ENCODE measurements at places on chromosomes 13 and 19.
A peak's percentile ranks its signal among the peaks of the same experiment; 100 is the strongest.

GRCh38 chr19:2083174-2083854 lies 12.8 kb downstream of the MOB3A start:
- no peak for DNase-seq

DNA sequence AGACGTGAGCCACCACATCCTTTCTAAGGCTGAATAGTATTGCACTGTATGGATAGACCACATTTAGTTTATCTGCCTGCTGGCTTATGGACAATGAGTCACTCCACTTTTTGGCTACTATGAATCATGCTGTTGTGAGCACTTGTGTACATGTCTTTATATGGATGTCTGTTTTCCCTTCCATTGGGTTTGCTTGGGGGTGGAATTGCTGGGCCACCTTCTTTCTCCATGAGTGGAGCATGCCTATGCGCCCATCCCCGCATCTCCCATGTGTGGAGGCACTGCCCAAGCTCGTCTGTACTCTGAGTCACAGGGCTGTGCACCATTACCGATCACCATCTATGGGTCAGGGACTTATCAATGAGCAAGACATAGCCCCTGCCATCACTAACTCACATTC lies 127.2 kb upstream of the GJB6 start:
- peak; percentile 54 for DNase-seq

GRCh38 chr13:45280011-45280410 lies 61.0 kb downstream of the TPT1 start:
- DNase-seq, result no peak

- no peak for DNase-seq
Observed at GRCh38 chr13:66578305-66578704, 651.8 kb downstream of the PCDH9 start.

DNA sequence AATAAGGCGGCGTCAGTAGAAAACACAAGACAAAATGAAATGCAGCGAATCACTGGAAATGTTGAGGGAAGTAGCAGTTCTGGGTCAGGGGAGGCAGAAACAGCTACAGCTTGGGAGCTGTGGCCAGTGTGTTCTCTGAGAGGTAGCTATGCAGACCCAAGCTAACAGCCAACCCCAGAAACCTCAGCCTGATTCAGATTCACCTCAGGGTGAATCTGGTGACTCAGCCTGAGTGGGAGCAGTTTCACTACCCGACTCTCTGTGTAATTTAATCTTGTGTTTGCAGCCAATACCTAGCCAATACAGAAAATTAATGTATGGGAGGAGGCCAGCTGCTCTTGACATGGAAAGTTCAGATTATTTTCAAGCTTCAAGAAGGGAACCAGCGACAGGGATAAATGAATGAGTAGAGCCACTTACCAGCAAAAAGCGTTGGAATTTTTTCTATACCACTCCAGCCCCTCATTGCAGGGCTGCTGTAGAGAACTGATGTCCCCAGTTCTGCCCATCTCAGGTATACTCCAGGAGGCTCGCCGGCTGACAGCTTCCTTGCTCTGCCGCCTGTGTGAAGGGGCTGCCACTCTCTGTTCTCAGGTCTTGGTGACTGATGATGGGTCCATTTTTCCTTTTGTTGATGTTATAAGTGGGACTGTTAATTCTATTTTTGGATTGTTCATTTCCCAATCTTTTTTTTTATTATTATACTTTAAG lies 8.9 kb downstream of the IGFL3 start:
- peak; percentile 80 for DNase-seq

DNA sequence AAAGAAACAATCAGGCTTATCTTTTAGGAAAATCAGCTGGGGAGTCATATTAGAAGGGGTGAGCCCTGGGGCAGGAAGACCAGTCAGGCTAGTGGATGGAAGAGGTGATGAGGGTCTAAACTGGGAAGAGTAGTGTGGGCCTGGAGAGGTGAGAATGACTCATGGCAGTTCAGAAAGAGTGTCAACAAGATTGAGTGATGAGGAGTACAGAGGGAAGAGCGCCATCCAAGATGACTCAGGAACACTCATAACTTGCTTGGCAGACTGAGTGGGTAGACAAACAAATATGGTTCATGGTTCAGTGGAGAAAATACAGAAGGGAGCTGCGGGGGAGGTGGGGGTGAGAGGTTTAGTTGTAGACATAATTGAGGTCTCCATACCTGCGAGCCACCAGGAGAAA lies 17.3 kb upstream of the CLDN10 start:
- peak; percentile 55 for DNase-seq

GRCh38 chr19:51784922-51785690 lies 9.9 kb upstream of the FPR3 start:
- peak; percentile 69 for DNase-seq

DNA sequence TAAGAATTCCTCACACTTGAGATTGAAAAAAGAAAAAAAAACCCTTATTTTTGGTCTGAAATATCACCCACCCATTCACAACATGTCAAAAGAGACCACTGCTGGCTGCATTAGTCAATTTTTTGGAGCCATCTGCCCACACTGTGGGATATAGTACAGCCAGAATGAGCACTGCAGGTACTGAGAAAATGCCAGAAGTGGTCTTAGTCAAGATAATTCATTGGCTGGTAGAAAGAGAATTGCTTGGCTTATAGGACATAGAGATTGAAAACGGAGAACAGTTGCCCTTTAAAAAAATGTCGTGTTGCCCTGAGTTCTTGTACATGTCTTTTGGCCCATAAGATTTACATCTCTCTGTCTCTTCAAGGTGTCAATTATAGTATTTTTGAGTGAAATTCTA lies 1899.5 kb downstream of the OLFM4 start:
- DNase-seq, result no peak

DNA sequence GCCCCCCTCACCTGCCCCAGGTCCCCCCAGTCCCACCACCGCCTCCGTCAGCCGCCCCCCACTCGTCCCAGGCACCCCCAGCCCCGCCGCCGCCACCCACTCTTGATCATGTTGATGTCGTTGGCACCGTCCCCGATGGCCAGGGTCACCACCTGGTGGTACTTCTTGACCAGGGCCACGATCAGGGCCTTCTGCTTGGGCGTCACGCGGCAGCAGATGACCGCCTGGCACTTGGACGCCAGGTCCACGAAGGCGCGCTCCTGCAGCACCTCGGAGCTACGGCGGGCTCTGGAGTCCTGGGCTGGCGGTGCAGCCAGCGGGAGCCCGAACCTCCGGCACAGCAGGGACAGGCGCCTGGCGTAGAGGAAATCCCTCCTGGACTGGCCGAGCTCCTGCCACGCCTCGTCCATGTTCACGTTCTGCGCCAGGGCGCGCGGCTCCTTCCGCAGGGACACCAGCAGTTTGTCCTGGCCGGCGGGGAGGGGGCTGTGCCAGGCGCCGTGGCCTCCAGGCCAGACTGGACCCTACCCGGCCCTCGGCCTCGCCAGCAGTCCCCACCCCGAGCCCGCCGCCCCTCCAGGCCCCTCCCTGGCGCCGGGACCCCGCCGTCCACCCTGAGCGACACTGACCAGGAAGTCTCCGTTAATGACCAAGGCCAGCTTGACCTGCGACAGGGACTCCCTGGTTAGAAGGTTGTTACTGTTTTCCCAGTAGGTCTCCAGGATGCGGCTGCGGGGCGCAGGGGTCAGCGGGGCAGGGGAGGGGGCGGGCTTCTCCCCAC lies 22.6 kb downstream of the ATP8B3 start:
- DNase-seq, result no peak

DNA sequence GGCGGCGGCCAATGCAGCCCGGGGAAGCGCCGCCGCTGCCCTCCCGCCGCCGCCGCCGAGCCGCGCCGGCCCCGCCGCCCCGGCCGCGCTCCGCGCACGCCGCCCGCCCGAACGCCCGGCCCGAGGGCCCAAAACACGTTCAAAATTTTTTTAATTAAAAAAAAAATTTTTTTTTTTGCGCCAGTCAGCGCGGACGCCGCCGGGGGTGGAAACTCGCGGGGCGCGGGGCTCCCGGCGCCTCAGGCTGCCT lies 468 bp downstream of the HMGB1 start:
- no peak for DNase-seq

GRCh38 chr13:24162604-24163003 lies 2.1 kb downstream of the SPATA13 start:
- no peak for DNase-seq

- no peak for DNase-seq
Observed at GRCh38 chr13:66528944-66529576, 701.1 kb downstream of the PCDH9 start.

DNA sequence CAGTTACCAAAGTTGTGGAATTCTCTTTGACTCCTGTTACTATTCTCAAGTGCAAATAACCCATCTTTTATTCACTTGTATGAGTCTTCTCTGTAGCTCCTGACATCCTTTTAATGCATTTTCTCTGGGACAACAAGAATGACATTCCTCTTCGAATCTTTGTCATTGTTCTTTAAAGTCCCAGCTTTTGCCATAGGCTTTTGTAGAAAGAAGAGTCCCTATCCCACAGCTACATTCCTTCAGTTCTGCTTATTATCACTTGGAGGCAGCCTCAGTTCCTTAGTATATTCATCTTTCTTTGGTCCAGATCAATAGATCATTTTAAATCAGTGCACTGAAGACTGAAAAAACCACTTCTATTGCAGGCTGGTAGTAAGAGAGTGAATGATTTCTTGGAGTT lies 560.2 kb downstream of the DACH1 start:
- DNase-seq, result no peak

- peak; percentile 73 for DNase-seq
Observed at GRCh38 chr19:39448271-39448670, 2.9 kb downstream of the SUPT5H start.

DNA sequence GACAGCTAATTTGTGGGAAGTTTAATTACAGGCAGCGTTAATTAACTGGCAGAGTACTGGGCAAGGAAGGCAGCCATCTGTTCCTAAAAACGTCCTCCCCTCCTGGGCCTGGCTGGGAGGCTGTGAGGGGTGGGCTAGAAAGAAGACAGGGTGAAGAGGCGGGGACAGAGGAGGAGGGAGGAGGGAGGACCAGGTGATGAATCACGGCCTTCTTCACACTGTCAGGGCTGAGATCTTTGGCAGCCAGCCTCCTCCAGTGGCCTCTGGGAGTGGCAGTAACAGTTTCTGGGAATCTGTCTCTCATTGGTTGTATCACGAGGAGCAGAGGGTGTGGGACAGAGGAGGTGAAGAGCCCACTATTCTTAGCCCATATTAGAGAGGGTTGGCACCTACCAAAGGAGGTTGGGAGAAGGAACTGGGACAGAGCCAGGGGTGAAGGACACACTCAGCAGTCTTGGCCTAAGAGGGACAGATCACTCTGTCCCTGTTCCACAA lies 9.6 kb upstream of the ZNRF4 start:
- peak; percentile 14 for DNase-seq

GRCh38 chr19:36225219-36225892 lies 10.4 kb downstream of the ZNF146 start:
- peak; percentile 6 for DNase-seq

DNA sequence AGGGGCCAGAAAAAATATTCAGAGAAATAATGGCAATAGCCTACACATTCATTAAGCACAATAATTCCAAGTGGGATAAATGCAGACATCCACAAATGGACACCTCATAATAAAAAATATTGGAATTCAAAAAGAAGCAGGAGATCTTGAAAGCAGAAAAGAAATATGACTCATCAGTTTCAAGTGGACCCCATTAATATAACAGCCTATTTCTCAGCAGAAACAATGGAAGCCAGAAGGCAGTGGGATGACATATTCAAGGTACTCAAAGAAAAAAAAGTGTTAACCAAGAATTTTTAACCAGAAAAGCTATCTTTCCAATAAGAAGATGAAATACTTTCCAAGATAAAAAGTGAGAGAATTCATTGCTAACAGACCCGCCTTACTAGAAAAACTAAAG lies 48.4 kb upstream of the CYP2A13 start:
- DNase-seq, result no peak

DNA sequence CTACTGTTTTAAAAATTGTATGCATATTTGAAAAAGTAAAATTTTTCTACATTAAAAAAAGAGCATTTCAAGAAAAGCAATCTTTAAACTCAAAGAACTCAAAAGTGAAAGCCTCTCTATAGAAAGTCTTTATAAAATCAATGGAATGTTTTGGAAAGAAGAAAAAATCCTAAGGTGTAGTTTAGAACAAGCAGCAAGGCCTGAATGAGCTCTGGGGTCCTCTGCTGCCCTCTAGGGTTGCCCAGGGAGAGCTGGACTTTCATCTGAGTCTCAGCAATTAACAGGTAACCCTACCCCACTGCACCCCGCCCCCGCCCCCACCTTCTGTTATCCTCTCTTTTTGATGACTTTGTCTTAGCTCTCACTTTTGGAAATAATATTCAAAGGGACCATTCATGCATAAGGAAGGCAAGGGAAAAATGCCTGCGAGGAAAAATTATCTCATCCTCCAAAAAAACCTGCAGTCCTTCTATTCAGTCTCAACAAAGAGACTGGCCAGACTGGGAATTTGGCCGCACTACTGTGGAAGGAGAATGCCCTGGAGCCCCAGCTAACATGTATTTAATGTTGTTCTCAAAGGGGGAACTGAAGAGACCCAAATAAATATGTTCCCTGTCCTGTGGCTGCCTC lies 24.1 kb downstream of the SLC25A30 start:
- DNase-seq, result peak; percentile 61

GRCh38 chr19:3515891-3516422 lies 9.8 kb downstream of the FZR1 start:
- no peak for DNase-seq

GRCh38 chr13:94542917-94543316 lies 53.0 kb downstream of the TGDS start:
- no peak for DNase-seq

DNA sequence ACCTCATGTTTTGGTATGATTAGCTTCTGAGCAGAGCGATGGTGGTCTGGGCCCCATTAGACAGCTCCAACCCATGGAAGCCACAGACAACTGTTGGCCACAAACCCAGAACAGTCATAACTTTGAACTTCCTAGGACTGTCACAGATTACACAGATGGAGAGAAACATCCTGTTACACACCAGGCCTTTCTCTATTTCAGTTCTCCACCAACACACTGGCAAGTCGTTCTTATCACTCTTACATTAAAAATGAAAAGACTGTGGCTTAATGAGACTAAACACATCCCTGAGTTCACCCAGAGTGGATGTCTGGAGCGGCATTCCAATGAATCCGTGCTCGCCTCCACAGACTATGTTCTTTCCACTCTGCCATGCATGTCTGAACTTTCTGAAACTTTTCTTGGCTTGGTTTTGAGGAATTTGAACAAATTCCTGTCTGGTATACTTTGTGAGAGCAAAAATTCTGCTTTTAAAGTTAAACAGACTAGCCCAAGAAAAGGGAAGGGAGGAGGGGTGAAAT lies 109.1 kb downstream of the NALCN start:
- peak; percentile 86 for DNase-seq

DNA sequence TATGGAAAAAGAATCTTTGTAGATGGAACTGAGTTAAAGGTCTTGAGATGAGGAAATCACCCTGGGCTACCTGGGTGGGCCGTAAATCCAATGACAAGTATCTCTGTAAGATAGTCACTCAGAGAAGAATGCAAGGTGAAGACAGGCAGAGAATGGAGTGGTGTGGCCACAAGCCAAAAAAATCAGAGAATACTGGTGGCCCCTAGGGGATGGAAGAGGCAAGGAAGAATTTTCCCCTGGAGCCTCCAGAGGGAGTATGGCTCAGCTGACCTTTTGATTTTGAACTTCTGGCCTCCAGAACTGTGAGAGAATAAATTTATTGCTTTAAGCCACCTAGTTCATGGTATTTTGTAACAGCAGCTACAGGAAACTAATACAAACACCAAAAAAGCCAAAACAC lies 32.7 kb upstream of the CSNK1A1L start:
- peak; percentile 24 for DNase-seq

Measured in myocyte (in vitro differentiated cells).